Activated CD8-positive, alpha-beta memory T cell treated with anti-CD3 and anti-CD28 coated beads for 48 hours (primary cell): ENCODE measurements at places on chromosomes 12 and 14.

DNA sequence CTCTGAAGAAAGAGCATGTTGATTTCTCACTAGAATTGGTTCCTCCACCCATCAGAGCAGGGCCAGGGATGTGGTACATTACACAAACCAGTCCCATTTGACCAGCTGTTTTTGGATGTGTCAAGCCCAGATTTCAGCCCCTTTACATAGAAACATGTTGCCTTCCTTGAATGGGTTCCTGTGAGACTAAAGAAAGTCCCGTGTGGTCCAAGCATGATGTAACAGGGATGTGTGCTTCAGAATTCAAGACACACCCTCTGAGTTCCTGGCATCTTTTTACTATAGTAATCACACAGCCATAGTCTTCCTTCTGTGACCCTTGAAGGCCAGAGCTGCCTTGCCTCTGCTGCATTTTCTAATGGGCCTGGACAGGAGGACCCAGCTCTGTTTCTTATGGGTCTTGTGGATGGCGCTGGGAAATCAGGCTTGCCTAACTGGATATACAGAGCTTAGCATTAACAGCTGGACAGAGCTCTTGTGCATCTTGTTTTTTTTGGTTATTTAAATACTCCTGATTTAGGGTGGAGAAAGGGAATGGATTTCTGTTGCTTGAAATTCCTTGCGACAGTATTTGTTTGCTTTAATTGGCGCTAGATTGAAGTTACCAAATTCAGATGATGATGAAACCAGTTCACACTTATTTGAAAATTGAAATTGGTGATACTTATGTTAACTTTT is 341.0 kb downstream of the ZFP36L1 start:
- DNase-seq = no peak

DNA sequence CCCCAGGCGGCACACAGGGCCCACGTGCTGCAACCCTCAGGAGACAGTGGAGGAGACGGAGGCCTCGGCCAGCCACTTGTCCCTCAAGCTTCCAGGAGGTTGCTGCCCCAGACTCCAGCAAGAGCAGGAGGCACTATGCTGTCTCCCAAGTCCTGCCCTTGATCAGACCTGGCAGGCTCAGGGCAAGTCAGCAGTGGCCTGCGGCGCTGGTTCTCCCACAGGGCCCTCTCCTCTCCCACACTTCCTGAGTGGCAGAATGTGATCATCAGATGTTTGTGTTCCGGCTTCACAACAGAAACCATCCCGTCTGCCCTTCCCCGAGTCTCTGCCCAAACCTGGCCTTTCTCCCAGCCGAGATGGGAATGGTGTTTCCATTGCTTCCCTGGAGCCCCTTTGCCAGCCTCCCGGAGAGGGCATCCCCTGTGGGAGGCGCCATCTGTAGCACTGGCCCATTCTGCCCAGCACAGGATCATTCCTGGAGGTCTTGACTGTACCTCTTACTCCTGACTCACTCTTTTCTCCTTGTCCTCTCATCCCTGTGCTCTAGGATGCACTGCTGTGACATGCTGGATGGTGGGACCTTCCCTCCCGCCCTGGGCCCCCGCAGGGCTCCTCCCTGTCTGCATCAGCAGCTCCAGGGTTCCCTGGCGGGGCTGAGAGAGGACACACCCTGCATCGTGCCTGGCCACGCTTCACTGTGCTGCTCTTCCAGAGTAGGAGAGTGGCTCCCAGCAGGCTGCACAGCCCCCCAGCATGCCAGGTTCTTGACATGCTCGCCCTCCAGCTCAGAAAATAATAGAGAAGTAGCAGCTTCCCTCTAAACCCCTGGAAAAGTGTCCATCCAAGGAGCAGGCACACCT is 114.7 kb upstream of the FKBP4 start:
- DNase-seq = no peak

- DNase-seq = no peak
Measured at GRCh38 chr12:53176750-53177149, 3.8 kb upstream of the ZNF740 start.

GRCh38 chr12:131939007-131939406 is 9.9 kb downstream of the PUS1 start:
- DNase-seq = no peak
